ENCODE measurements at places on chromosomes 1 and 21. TPM values are rescaled to one million over a fixed set of nuclear protein-coding genes. Genes with fewer than 3 reads are reported as not detected.

Gene NPHS2
- total RNA-seq, result not detected

Gene GPR25
- total RNA-seq, result not detected

Gene NCMAP
- total RNA-seq, result 0.06 TPM

Gene KMO
- 1.3 TPM for total RNA-seq

Gene ADORA1
- 0.65 TPM for total RNA-seq
